ENCODE measurements at places on chromosomes 2 and 18.

- no peak for DNase-seq
These were observed 118.1 kb upstream of the DTNA start for GRCh38 chr18:34591920-34592444.

DNA sequence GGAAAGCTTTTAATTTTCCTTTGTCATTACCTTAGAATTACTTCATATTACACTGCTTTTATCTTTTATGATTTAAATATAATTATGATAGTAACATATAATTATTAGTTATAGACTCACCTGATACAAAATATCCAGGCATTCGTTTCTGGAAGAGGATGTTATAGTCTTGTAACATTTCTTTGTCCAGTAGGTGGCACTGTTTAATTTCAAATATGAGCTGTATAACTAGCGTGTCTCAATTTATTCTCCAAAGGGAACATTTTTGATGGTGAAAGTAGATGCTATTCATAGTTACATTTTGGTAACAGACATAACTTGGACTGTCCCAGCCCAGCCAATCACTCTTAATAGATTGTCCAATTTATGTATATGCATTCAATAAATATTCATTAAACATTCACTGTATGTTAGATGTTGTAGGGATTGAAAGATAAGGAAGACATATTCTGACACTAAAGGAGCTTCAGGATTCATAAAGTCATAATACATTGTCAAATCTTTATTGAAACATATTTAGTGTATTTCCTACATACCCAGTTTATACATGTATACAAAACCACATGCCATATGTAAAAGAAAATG lies 19.2 kb downstream of the DAW1 start:
- no peak for DNase-seq

- DNase-seq = no peak
These were observed 110.5 kb upstream of the SCG2 start for GRCh38 chr2:223712642-223713041.

DNA sequence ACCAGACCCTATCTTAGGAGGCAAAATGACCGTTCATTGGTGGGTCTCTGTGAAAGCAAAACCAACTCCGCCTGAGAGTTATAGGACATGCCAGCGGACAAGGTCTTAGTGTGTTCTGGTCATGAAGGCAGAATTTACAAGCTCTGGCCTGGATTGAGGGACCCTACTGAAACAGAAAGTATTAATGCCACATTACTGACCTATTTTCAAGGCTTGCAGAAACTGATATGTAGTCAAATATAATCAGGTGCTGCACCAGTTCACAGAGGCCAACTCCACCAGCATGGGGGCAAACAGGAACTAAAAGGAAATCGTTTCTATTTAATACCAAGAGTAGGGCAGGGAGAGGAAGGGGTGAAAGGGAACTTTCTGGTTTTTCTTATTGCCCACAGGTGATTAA lies 19.7 kb downstream of the TYMS start:
- no peak for DNase-seq

DNA sequence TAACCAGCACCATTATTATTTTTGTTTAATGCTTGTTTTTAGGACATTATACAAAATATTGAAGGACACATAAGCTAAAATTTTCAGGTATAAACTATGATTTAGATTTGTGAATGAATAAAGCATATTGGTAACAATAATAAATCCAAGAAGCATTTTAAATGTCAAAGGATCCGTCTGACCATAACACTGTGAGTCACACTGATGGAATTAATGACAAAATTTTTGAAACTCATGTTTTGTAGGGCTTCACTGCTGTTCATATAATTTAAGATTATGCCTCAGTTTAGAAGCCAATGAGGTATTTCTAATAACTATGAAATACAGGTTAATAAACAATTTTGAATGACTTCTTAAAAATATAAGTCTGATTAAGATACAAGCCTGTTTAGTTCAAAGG lies 124.6 kb downstream of the TMEFF2 start:
- DNase-seq = no peak

All from AG09319 (cell line).